ENCODE measurements at places on chromosomes 16 and 17. TPM values are rescaled to one million over a fixed set of nuclear protein-coding genes. Genes with fewer than 3 reads are reported as not detected.

The PRCD gene
- 4.3 TPM for total RNA-seq

The KRT31 gene
- total RNA-seq: not detected

DNA sequence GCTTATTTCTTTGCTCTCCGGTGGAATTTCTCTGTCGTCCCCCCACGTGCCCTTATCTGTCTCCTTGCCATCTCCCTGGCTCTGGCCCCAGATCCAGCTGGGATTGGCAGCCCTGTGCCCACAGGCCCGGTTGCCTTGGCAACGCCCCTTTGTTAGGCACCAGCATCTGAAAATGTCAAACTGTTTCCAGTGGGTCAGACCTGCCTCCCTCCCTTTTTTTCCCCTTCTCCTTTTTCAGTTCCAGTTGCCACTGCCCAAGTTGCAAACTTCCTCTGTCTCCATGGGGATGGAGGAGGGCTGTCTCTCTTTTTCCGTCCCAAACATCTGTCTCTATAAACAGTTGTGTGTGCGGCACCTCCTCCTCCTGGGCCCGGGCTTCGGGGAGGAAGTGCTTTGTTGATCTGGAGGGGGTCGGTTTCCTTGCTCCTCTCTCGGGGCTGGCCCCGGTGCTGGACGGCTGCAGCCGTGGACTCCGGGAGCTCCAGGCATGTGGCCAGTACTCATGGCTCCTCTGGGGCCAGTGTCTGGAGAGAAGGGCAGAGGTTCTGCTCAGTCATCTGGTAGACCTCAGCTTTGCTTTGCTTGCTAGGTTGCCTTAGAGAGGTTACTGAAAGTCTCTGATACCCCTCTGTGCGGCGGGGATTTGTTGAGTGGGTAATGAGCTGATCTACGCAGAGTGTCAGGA, 35.3 kb downstream of the SOCS3 start:
- DNase-seq: peak; percentile 72

DNA sequence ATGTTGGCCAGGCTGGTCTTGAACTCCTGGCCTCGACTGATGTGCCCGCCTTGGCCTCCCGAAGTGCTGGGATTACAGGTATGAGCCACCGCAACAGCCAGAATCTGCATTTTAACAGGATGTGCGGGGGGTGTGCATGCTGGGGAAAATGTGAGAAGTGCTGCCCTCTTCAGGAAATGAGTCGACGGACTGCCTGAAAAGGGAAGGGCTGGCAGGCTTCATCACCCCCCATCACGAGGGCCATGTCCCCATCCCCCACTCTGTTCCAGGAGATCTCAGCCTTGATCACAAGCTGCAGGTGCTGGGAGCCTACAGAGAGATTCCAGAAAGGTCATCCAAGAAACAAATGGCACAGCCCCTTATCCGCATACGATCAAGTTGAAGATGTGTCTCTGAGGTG, 195.3 kb upstream of the RPL38 start:
- DNase-seq: no peak

DNA sequence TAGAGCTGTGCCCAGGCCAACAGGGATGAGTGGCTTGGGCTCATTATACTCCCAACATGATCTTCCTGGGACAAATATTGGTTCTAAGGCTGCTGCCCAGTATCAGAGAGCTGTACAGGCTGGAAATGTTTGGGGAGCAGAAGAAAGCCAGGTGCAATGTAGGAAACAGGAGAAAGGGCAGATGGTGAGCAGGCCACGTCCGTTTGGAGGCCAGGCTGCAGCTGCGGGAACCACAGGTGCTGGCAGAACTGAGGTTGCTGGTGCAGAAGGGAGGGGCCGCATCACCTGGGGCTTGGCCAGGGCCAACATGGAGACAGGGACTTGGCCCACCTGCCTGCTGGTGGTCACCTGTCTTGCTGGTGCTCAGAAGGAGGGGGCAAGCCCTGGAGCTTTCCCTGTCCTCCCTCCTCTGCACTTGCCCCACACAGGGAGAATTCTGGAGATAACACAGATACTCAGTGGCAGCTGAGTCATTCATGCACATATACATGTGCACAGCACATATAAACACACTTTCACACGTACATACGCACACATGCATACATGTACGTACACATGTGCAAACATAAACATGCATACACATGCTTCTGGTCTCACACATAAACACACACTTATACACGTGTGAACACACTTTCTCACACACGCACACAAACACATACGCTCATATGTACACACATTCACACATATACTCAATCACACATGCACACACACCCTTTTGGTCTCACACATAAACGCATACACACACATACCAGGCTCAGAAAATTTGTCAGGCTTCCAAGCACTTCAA, 67.7 kb downstream of the WSCD1 start:
- DNase-seq: no peak

DNA sequence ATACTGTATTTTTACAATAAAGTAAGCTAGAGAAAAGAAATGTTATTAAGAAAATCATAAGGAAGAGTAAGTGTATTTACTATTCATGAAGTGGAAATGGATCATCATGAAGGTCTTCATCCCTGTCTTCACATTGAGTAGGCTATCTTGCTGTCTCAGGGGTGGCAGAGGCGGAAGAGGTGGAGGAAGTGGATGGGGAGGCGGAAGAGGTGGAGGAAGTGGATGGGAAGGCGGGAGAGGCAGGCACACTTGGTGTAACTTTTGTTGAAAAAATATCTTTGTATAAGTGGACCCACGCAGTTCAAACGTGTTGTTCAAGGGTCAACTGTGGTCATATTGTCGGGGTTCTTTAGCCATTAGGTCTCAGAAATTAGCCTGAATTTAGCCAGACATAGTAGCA, 50.2 kb downstream of the PIGL start:
- DNase-seq: no peak

DNA sequence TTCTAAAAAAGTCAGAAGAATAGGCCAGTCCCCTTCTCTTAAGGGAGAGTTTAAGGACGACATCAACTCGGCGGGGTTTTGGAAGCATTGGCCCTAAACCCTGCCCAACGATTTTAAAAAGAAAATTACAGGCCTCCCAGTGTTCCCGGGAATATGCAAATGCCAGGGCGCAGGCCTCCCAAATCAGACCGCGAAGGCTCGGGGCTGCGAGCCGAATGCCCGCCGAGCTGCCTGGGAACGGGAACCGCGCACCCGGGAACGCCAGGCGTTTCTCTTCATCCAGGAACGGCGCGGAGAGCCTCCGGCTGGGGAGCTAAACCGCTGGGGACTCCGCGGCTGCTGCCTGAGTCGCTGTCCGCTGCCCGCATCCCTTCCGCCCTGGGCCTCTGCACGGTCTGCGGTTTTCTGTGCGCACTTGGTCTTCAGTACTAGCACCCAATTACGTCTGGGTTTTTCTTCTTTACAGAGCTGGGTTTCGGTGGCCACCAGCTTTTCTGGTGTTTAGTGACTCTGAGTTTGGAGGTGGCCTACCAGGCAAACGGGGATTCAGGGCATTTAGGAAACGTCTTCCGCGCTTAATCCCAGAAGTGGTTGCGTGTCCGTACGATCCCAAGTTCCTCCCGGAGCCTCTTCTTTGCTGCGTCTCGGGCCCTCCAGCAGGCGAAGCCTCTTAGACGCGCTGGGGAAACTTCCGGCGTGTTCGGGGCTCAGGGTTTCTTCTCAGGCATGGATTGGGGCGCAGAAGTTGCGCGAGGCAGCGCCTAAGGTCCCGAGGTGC, 5.7 kb downstream of the IRX5 start:
- no peak for DNase-seq

DNA sequence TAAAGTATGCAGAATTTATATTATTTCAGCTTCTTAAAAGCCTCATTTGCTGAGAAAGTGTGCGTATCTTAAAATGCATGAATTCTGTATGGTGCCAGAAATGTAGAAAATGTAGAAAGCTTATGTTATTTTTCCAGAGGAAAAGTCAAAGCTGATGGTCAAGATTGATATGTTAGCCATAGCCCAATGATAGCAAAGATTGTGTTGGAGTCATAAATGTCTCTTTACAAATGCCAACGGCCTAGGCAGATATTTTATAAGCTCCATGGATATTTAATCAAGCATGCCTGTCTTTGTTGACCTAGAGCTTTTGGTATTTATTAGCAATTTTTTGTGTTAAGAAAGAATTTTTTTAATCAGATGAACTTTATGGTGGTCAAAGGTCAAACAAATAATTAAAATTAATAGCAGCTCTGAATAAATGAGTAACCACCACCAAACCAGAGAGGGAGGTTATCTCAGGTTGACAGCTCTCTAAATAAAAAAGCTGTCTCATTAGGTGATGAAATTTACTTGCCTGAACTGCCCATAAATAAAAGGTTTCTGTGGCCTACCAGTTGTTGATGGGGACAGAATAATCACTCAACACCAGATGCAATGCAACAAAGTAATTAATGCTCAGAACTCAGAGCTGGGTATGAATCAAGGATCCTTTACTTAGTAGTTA, 28.5 kb downstream of the CLEC3A start:
- no peak for DNase-seq
